ENCODE measurements at places on chromosomes 7 and 10.

GRCh38 chr7:51134013-51134441 lies 182.6 kb downstream of the COBL start:
- DNase-seq, result no peak

GRCh38 chr10:126131341-126131740 lies 235.0 kb downstream of the FANK1 start:
- no peak for DNase-seq

GRCh38 chr7:157795643-157796042 lies 458.8 kb downstream of the DNAJB6 start:
- DNase-seq, result no peak

- no peak for DNase-seq
Observed at GRCh38 chr10:126177417-126178030, 210.8 kb downstream of the ADAM12 start.

All from GF-D8 (cell line).